ENCODE measurements at places on chromosomes 1 and 21.
A peak's percentile ranks its signal among the peaks of the same experiment; 100 is the strongest.

DNA sequence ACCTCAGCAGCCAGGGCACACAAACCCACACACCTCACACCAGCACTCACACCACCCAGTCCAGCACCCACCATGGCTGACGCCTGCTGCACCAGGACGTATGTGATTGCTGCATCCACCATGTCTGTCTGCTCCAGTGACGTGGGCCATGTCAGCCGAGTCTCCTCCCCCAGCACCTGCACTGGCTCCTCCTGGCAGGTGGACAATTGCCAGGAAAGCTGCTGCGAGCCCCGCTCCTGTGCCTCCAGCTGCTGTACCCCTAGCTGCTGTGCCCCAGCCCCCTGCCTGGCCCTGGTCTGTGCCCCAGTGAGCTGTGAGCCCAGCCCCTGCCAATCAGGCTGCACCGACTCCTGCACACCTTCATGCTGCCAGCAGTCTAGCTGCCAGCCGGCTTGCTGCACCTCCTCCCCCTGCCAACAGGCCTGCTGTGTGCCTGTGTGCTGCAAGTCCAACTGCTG lies at the start of gene KRTAP10-8:
TSS of gene KRTAP10-8 (plus strand) at position 51 of the 458 bp plus-strand sequence. CDS start at position 73, 22 bp downstream.
- DNase-seq: no peak

DNA sequence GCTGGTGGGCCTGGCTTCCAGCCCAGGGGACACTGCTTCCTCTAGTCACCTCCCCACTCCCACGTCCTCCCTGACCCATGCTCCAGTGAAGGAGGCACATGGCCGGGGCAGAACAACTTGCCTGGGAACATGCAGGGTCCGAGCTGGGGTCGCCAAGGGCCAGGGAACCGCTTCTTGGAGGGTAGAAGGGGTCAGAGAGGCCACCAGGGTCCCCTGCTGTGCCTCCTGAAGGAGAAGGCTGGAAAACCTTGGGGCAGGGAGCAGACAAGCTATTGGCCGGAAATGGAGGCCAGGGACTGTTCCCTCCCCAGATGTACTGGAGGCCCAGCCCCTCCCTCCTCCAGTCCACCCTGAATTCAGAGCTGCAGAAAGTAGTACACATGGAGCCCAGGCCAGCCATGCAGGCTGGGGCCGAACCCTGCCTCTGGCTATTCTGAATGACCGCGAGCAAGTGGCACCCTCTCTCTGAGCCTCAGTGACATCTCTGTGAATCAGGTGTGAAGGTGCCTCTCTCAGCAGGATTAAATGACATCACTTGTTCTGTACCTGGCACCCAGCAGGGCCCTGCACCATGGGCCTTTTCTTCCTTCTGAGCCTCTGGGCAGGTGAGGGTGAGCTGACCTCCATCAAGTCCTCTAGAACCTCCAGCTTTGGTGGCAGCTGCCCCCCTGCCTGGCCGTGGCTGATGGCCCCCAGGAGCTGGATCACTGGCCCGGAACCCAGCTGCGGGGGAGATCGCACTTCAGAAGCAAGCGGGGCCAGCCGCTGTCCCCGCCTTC lies 15.7 kb downstream of the SPOCD1 start:
- DNase-seq: no peak

- DNase-seq: no peak
Measured at GRCh38 chr1:78426408-78426807, 64.4 kb upstream of the PTGFR start.

GRCh38 chr21:29224006-29224405 lies 74.7 kb upstream of the BACH1 start:
- DNase-seq: no peak

- no peak for DNase-seq
Measured at GRCh38 chr1:12607263-12607662, 10.7 kb downstream of the DHRS3 start.

DNA sequence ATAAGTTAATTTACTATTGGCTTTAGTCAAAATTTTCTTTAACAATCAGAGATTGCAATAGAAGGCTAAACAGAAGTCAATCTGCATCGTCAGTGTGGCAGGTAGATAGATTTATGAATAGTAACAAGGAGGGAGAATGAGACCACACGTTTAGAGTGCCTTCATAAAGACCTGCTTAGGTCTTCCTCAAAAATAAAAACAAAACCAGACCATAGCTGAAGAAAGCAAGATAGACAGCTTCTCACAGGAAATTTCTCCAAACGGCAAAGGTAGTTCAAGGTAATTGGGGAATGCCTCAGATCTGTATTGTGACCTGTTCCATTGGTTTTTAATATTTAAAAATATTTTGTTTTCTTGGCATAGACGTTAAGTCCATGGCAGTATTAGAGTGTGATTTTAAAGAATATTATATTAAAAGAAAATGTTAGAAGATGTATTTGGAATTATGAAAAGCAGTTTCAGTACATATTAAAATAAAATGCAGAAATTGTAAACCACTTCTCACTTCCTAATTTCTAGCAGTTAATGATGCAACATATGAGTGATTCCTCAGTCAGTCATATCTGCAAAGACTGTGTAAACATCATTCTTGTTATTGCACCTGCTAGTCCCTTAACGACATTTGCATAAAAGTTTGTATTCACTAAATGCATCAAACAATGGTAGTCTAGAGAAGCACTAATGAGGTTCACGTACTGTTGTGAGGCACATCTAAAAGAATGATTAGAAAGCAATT lies 278.0 kb downstream of the HLX start:
- no peak for DNase-seq

DNA sequence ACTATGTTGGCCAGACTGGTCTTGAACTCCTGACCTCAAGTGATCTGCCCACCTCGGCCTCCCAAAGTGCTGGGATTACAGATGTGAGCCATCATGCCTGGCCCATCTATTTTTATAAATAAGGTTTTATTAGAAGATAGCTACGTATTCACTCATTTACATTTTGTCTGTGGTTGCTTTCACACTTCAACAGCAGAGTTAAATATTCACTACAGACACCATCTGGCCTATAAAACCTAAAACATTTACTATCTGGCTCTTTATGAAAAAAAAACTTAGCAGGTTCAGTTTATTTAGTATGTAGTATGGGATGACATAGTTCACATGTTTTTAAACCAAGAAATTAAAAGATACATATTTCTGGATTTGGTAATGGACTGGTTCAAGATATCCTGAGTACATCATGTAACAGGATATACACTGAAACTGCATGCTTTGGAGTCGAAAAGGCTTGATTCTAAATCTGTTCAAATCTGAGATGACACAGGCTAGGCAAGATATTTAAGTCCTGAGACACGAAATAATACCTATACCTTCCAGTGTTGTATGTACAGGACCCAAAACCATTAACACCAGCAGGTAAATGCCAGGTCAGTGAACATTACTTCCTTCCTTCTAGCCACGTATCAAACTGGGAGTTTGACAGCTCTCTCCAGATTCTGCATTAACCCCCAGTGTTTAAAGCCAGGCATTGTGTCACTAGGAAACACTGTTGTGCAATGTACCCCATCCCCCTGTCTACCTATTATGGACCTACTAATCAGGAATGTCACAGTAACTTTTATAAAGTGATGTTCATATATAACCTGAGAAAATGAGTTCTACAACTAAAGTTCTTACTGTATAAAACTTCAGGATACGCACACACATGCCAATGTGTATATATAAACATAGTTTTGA lies 54.3 kb upstream of the SDC3 start:
- no peak for DNase-seq

DNA sequence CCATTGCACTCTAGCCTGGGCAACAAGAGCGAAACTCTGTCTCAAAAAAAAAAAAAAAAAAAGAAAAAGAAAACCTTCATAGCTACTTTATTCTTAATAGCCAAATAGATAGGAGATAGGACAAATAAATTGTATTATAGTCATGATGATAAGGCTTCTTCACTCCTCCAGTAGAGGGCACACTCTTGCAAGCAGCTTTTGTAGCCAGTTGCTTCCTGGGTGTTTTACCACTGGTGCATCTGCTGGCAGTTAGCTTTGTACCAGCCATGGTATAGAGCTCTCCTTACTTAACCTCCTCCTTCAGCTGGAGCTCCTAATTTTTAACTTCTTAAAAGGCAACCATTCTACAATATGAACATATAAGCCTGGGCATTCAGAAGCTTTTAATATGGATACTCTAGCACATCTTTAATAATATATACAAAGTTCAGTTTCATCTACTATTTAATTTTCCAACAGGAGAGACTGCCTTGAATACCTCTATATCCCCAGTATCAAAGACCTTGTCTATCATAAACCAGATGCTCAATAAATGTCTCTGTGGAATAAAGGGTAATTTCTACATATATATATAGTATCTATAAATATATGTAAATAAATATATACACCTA lies 35.8 kb downstream of the EVI5 start:
- DNase-seq: peak; percentile 2

DNA sequence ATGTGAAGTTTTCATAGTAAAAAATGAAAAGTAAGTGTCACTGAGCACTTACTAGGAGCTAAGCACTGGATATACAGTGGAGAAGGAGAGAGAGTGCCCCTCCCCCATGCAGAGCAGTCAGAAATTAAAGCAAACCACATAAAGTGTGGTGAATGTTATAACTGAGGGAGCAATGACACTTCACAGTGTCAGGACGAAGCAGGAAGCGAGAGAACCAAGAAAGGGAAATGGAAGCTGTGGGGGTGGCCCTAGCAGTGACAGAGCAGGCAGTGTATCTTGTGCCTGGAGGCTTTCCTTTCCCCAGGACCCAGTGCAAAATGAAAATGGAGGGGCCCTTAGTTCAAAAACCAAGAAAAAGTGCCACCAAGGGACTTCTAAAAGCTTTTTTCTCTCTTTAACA lies 21.5 kb upstream of the RCAN3 start:
- peak; percentile 62 for DNase-seq

DNA sequence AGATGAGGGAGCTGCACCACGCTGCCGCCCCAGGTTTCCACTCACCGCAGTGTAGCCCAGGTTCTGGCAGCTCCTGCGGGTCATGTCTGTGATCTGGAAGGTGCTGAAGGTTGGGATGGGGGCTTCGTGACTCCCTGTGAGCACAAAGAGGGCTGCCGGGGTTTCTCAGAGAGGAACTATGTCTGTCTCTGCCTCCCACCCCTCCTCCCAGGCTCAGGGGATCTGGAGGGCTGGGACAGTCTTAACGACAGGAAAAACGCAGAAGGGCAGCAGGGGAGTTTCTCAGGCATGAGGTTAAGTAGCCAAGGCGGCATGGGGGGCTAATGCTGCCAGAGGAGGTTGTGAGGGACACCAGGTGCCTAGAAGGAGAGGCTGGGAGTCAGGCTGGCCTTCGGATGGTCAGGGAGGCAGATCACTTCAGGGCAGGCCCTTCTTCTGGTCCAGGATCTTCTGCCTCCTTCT lies 656 bp downstream of the SH2D2A start:
- no peak for DNase-seq

DNA sequence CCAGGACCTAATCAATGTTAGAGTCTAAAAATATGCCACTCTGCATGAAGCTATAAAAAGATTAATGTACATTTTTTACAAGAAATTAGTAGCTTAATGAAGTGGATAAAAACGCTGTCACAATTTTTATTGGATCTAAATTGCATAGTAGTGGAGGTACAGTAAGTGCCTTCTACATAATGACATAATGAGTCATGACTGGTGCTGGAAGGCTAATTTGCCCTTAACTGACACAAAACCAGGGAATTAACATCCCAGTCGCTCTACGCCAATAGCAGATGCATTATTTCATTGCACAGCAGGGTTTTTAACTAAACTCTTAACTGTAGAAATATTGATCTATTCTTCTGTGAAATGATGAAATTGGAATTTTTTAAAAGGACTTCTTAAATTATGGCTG lies 33.3 kb downstream of the RRAGC start:
- DNase-seq: no peak

Measured in activated CD4-positive, alpha-beta T cell treated with anti-CD3 and anti-CD28 coated beads, Interleukin-2, amount 50 U/mL, for 24 hours (primary cell).